ENCODE measurements at places on chromosomes 7 and 10.
A peak's percentile ranks its signal among the peaks of the same experiment; 100 is the strongest.

DNA sequence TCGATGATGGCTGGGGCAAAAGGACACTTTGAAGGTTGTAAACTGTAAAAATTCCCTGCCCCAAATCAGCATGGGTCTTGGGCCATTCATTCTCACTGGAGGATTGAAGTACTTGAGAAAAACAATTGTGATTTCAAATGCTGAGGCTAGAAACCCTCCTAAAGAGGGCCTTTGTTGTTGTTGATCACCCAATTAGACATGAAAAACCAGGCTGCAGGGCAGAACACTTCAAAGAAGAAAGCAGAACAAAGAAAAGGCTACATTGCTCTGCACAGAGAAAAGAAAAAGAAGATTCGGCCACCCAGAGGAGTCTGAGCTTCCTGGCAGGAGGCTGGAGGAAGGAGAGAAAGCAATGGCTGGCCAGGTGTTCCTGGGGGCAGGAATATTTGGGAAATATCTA lies 143.1 kb downstream of the NPY start:
- DNase-seq, result no peak

- DNase-seq, result no peak
Observed at GRCh38 chr10:6038071-6038631, 24.0 kb downstream of the IL2RA start.

- no peak for DNase-seq
Observed at GRCh38 chr10:23001901-23002516, 74.2 kb downstream of the ARMC3 start.

- DNase-seq, result no peak
Observed at GRCh38 chr10:132149917-132150316, 36.8 kb upstream of the DPYSL4 start.

DNA sequence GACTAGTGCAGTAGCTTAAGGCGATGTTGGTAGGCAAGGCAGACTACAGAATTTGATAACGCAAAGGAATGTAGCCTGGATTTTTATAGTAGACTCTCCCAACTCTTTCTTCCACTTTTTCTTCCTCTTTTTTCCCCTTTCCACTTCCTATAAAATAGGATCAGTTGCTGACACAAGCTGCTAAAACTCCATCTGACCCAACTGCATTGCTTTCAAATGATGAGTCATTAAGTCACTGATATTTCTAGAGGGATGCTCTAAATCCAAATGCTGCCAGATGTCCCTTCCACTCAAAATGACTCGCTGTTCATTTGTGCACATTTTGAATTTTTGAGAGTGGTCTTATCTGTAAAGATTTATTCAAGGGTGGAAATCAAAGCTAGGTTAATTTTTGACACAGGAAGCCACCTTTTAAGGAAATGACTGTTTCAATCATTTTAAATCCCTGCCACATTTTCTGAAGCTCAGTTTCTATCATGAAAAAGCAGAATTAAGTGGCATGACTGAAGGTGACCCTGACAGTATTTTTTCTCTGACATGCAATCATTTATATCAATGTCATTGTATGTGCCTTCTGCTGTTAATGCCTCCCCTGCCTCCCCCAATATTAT lies 25.8 kb upstream of the SFMBT2 start:
- DNase-seq, result no peak

DNA sequence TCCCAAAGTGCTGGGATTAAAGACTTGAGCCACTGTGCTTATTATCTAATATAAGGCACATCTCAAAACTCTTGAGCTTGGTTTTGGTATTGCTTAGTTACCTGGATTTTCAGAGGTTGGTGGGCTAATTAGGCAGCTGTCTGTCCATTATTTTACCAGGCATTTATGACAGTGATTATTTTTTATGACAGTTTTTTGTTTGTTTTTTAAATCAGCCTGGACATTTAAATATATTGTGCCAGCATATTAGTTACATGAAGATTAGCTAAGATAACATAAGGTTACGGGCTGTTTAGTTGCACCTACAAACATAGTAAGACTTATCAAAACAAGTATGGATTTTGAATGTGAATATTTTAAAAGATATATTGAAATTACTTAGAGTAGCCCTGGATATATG lies 2.6 kb upstream of the ZRANB1 start:
- no peak for DNase-seq

- no peak for DNase-seq
Observed at GRCh38 chr7:95804052-95804451, 31.7 kb downstream of the DYNC1I1 start.

DNA sequence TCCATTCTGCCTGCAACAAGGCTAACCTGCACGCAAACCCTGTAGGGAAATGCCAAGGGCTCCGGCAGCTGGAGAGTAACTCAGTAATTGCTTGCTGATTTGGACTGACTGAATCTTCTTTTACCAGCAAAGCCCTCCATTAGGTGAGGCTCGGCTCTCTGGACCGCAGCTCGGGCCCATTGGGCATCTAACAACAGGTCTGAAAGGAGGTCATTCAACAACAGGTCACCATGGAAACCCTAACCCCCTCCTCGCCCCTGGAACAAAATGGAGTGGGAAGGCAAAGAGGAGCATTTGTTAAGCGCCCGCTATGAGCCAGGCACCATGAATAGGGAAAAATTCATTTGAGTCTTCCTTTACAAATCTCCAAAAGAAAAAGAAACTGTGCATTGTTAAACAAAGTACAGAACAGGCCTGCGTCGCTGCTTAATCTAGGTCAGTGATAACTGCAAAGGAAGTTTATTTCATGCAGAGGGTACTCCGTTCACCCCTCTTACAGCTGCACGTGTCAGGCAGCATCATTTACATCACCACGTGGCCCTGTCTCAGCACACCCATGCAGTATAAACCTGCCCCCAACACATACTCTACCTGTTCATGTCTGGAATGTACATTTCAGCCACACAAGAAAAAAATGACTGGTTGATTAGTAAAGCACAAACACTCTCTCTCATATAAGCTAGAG lies 248.8 kb upstream of the NEBL start:
- no peak for DNase-seq

GRCh38 chr7:98621573-98622482 lies 4.7 kb downstream of the NPTX2 start:
- no peak for DNase-seq

GRCh38 chr7:76352193-76352592 lies 6.6 kb downstream of the YWHAG start:
- no peak for DNase-seq

- DNase-seq, result no peak
Observed at GRCh38 chr7:139562491-139562890, 39.0 kb downstream of the CLEC2L start.

- DNase-seq, result no peak
Observed at GRCh38 chr7:42227021-42227420, 10.0 kb downstream of the GLI3 start.

DNA sequence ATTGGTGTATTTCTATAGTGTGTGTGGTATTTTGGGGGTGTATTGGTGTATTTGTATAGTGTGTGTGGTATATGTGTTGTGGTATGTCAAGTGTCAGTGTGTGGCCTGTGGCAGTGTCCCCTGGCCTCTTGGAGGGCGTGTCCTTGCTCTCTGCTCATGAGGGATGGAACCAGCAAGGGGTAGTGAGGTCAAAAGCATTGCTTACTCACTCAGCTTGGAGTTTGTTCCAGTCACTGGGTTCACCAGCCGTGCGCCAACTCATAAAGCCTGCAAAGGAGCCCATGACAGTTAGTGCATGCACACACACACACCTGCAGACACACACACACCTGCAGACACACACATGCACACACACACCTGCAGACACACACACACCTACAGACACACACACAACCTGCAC lies 4.3 kb upstream of the TRPV6 start:
- no peak for DNase-seq

DNA sequence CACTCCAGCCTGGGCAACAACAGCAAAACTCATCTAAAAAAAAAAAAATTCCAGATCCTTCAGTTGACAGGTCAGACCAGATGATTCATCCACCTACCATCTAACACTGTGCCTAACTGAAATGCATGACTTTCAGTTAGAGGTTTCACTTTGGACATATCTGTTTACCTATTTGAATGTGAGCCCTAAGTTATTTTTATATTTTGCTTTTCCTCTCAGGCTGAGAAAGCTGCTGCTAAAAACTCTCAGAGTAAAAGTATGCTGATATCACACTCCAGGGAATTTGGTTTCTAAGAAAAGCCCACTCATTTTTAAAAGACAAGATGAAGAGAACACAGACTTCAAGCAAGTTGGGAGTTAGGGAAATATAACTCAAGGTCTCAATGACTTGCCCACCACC lies 126.0 kb downstream of the SGMS1 start:
- DNase-seq, result no peak

DNA sequence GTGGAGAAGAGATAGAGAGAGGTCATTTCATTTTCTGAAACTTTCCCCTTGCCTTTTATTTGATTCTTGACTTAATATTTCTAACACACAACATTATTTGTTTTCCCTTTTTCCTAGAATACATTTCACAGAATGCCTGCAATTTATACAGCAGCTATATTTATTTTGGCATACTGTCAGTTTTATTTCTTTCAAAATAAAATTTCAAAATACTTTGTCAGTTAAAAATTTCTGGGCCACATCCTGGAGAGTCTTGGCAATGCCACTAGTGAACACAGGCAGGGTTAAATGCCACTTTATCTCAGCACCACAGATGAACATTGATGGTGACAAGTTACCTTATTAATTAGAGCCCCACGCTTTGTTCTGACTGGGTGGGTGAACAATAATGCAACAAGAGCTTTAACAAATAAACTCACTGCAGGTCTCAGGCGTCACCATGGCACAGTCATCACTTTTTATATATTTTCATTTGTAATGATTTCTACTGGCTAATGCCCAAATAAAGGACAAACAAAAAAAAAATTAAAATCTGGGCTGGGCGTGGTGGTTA lies 494.0 kb downstream of the KIF20B start:
- no peak for DNase-seq

DNA sequence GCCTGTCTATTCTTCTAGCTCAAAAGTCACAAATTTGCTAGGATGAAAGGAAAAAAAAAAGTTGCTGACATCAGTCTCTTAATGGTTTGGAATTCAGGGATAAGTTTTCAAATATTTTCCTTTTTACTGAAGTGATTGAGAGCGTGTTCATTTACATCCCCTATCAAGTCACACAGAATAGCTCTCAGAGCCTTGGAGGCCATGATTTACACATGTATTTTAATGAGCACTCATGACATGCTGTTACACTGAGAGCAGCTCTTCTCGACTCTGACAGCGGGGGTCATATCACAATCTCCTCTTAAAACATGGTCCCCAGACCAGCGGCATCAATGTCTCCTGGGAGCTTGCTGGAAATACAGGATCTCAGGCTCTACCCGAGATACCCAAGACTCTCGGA lies 232.7 kb downstream of the POU6F2 start:
- DNase-seq, result no peak

- peak; percentile 62 for DNase-seq
Observed at GRCh38 chr7:22442187-22442881, 57.7 kb downstream of the STEAP1B start.

GRCh38 chr7:33998476-33998875 lies 93.1 kb downstream of the BMPER start:
- DNase-seq, result no peak

- DNase-seq, result no peak
Observed at GRCh38 chr10:75971402-75972211, 540.2 kb downstream of the LRMDA start.

GRCh38 chr10:18699849-18700840 lies 40.9 kb downstream of the ARL5B start:
- no peak for DNase-seq

DNA sequence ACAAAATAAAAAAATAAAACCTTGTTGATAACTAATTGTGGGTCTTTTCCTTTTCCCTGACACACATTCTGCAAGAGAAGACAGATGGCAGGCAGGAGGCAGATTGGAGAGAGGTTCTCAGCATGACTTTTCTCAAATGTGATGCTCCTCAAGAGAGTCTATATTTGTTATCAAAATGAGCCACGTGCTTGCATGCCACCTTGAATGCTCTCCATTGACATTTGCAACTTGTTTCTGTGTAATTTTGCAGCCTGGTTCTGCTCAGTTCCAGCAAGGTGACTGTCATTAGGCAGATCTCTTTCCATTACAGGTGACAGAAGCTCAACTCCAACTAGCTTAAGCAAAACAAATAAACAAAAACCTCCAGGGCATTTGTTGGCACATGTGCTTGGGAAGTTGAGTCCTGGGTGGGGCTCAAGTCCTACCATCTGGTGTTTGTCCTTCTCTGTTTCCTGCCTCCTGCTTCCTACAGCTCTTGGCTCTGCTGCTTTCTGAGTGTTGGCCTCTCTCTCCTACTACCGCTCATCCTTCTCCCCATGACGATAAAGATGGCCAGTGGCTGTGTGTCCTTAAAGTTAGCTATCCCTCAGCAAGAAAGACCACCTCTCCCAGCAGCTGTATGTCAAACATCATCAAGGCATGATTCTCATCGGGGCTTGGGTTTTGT lies 56.7 kb downstream of the GRK5 start:
- no peak for DNase-seq

GRCh38 chr7:138814816-138815332 lies 16.9 kb upstream of the ATP6V0A4 start:
- DNase-seq, result no peak

GRCh38 chr10:84289521-84290200 lies 38.7 kb upstream of the CCSER2 start:
- no peak for DNase-seq

DNA sequence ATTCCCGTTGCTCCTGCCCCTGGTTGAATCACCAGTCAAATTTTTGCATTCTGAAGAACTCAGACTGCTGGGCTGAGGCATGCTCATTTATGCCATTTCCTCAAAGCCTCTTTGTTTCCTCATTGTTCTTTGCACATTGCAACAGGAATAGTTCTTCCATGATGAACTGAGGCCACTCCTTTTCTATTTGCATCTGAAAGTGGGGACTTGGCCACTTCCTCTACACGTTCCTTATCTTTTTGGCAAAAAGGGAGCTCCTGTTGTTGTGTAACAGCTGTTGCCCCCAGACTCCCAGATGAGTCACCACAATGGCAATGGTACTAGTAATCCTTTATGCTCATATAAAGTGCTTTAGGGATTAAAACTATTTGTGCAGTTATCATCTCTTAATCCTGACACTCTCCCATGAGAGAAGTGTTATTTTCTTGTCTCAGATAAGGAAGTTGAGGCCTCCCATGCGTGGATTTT lies 20.1 kb upstream of the ITPRID1 start:
- no peak for DNase-seq

- DNase-seq, result no peak
Observed at GRCh38 chr7:81402227-81402626, 367.6 kb downstream of the HGF start.

All from NCI-H774 (cell line).